SJSA1 (cell line): ENCODE measurements at places on chromosomes 2 and 18. TPM values are rescaled to one million over a fixed set of nuclear protein-coding genes. Genes with fewer than 3 reads are reported as not detected.
A peak's percentile ranks its signal among the peaks of the same experiment; 100 is the strongest.

DNA sequence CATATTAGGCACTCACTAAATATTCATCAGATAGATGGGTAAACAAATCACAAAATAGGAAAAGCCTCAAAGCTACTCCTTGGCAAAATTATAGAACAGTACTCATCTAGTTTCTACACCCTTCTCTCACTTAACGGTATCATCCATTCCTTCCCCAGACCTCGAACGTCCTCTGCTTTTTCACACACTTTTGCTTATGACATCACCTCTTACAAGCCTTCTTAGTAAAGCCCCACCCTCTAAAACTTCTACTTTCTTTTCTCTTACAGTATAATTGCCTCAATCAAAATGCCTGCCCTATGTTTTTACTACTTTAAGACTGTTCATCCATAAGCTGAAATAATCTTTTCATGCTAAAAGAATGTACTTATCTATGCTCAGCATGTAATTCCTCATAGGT lies 8.1 kb downstream of the CHN1 start:
- H3K4me1 ChIP-seq, result 0 out of 2 replicates have a peak, but pooled peaks cover 7% of the 10 kb centered on the region
- H3K27me3 ChIP-seq, result no peaks in the 10 kb centered on the region
- DNase-seq, result no peak
- H3K36me3 ChIP-seq, result no peaks in the 10 kb centered on the region
- no peak overlapping the region for H3K4me3 ChIP-seq

NCKAP5 gene
- total RNA-seq, result 1.2 and 2.5 TPM in 2 replicates

DNA sequence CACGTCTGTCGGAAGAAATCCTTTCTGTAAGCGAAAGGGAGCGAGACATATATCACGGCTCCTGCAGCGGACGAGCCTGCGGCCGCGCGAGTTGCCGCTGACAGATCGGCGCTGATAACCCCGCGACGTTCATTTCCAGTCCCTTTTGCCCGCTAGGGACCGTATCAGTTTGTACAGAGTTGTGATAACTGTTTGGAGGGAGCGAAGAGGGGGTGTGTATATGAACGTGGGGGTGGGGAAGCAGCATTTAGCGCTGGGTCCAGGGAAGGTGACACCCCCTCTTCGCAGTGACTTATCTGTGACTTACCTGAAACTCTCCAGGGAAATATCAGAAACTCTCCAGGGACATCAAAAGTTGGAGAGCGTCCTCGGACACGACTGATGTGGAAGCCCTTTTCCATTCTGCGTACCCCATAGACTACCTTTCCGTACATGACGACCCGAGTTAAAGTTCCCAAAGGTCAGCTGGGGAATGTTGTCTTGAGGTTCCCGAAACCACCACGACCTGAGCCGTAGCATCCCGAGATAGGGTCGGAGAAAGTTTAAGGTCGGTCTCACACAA lies 948 bp upstream of the GATA6 start:
- H3K27ac ChIP-seq, result no peak overlapping the region
- H3K4me3 ChIP-seq, result peak overlapping the region; percentile 86
- peak; percentile 30 for DNase-seq
- peaks cover 34% of the 10 kb centered on the region for H3K27me3 ChIP-seq
- peaks cover 26% of the 10 kb centered on the region for H3K36me3 ChIP-seq
- H3K4me1 ChIP-seq, result peaks cover 13% of the 10 kb centered on the region

DNA sequence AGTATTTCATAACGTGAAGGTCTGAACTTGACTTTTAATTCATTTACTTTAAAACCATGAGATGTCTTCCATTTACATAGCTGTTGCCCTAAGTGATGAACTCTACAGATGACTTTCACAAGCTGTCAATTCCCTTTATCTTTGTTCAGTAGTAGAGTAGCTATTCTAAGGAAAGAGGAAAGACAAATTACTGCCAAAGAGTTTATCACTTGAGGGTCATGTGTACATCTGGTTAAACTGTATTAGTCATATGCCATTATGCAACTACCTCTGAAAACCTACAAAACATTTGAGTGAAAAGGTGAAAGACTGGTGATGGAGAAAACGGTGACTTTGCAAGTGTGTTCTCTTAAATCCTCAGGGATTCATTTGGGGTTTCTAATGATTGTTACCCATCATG lies 763.9 kb downstream of the TMEM182 start:
- H3K4me3 ChIP-seq, result no peak overlapping the region
- H3K36me3 ChIP-seq, result no peaks in the 10 kb centered on the region
- H3K4me1 ChIP-seq, result no peaks in the 10 kb centered on the region
- no peak for DNase-seq

DNA sequence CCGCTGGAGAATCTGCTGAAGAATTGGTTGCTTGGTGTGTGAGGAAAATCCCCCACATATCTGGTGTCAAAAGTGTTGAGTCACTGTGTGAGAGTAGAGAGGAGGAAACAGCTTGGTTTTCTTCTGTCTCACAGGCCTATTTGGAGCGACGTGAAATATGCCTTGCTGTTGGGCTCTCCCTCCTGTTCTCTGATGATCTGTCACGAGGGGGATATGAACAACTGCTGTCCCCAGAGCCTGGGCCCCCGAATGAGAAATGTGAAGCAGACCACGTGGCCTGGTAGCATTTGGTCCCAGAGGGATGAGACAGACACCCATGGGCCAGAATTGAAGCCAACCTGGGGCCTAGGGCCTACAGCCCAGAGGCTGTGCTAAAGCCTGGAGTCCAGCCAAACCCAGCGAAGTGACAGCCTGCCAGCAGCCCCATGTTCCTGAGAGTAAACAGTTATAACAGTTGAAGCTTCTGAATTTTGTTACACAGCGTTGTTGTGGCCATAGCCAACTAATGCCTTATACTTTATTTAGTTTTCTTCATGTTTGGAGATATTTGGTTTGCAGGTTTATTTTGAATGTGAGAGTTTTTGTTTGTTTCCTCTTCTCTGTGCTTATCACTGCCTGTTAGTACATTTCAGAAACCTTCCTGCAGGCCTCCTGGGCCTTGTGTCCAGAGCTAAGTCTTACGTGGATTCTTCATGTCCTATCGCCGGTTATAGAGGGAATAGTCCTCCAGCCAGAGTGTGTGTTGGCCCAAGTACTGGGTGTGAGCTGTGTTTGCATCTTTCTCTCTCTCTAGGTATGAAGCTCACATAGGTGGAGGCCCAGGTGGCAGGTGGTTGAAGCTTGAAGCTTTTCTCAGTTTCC lies 18.7 kb upstream of the COLEC12 start:
- DNase-seq, result no peak
- H3K36me3 ChIP-seq, result no peaks in the 10 kb centered on the region
- no peaks in the 10 kb centered on the region for H3K27me3 ChIP-seq

LGALSL gene
- 3.9 and 4.4 TPM in 2 replicates for total RNA-seq

DNA sequence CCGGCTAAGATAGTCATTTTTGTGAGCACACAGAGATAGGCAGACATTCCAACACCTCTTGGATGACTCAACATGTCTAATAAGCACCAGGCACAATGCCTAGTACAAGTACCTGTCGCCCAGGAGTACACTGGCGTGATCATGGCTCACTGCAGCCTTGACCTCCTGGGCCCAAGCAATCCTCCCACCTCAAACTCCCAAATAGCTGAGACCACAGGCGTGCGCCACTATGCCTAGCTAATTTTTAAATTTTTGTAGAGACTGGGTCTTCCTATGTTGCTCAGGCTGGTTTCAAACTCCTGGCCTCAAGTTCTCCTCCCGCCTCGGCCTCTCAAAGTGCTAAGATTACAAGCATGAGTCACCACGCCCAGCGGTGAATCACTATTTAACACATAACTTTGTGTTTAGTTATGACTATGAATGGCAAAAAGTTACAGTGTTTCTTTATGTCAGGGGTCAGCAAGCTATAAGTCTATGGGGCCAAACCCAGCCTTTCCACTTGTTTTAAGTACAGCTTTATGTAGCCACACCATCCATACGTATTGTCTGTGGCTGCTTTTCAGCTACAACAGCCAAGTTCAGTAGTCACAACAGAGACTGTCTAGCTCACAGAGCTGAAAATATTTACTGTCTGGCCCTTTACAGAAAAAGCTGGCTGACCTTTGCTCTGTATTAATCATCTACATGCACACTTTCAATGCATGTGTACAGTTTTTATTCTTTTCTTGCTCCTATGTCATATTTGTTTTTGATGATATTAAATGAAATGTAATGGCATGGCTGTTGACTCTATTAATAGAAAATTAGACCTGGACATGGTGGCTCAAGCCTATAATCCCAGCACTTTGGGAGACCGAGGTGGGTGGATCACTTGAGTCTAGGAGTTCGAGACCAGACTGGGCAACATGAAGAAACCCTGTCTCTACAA lies 18.7 kb downstream of the ORC2 start:
- H3K4me3 ChIP-seq, result no peak overlapping the region
- H3K27me3 ChIP-seq, result no peaks in the 10 kb centered on the region
- peaks cover 36% of the 10 kb centered on the region for H3K36me3 ChIP-seq

ECEL1 gene
- total RNA-seq, result not detected in 2 replicates

ITGB6 gene
- not detected in 2 replicates for total RNA-seq

DNA sequence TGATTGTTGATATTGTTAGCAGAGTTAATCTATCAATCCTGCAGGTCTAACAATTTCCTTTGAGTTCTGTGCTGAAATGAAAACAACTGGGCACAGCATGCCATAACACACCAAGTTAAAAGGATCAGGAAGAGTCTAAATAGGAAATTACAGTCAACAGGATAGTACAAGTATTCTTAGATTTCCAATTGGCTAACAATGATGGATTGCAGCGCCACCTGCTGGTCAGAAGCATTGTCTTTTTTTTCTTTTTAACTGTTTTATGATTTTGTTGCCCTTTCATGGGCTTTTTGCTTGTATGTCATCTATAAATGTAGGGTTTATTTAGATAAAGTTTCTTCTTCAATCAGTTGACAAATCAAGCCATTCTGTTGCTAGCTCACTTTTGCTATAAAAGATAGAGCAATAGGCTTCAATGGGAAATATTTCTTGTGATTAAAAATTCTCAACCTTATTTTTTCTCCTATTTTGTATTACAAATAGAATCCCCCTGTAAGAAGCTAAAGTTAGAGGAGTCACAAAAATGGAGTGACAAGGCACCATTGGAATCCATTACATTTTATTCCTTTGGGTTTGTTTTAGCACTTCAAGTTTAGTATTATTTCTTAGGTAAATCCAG lies 40.8 kb upstream of the RPRM start:
- H3K4me3 ChIP-seq, result no peak overlapping the region
- no peak for DNase-seq
- H3K36me3 ChIP-seq, result no peaks in the 10 kb centered on the region
- H3K27me3 ChIP-seq, result no peaks in the 10 kb centered on the region
- no peaks in the 10 kb centered on the region for H3K4me1 ChIP-seq

FRZB gene
- total RNA-seq, result 0.03 TPM in 1 of 2 replicates, not detected in the other

- H3K4me1 ChIP-seq, result no peaks in the 10 kb centered on the region
- no peak overlapping the region for H3K4me3 ChIP-seq
- H3K36me3 ChIP-seq, result no peaks in the 10 kb centered on the region
These were observed 373.5 kb upstream of the CHST9 start for GRCh38 chr18:27558388-27559155.

DGUOK gene
- total RNA-seq, result 94.7 and 99.8 TPM in 2 replicates

GRCh38 chr18:67243799-67244587 lies 272.5 kb downstream of the DSEL start:
- DNase-seq, result no peak
- H3K4me3 ChIP-seq, result peak overlapping the region; percentile 14
- H3K27me3 ChIP-seq, result no peaks in the 10 kb centered on the region
- H3K27ac ChIP-seq, result no peak overlapping the region

HS1BP3 gene
- 17.2 and 32.3 TPM in 2 replicates for total RNA-seq

- peak overlapping the region; percentile 50 for H3K27ac ChIP-seq
- peak overlapping the region; percentile 89 for H3K4me3 ChIP-seq
- H3K27me3 ChIP-seq, result no peaks in the 10 kb centered on the region
- H3K36me3 ChIP-seq, result peaks cover 14% of the 10 kb centered on the region
These were observed 1.2 kb downstream of the ST3GAL5 start for GRCh38 chr2:85887566-85888019.

DNA sequence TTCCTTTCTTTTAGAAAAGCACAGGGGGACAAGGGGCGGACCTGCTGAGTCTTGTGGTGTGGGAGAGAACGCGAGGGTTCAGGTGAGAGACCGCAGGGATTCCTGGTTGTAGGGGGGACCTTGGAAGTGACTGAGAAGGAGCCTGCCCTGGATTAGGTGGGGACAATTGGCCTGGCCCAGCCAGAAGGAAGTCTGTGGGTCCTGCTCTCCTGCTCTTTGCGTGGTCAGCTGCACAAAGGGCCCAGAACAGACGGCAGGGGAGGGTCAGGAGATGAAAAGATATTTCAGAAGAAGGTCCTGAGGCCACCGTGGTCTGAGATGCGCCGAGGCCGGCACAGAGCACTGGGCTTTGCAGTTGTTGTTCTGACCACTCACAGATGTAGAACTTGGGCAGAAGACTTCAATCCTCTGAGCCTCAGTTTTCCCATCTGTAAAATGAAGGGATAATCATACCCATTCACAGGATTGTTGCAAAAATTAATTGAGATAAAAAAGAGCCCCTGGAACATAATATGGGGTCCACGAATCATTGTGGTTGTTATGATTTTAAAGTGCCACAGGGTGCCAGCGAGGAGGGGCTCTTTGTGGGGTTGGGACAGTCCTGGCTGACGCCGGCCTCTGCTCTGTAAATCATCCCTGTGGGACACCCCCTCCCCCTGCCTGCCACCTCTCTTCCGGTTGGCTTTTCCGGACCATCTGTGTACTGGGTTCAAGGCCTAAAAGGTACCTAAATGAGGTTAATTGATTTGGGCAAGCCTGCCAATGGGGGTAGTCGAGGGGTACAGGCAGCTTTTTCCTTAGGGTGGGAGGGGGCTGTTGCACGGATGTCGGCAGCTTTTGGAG lies 1.8 kb downstream of the LPIN1 start:
- H3K27me3 ChIP-seq, result no peaks in the 10 kb centered on the region
- DNase-seq, result no peak
- peaks cover 39% of the 10 kb centered on the region for H3K4me1 ChIP-seq
- H3K27ac ChIP-seq, result no peak overlapping the region

CLHC1 gene
- 6.6 and 15.9 TPM in 2 replicates for total RNA-seq

- no peaks in the 10 kb centered on the region for H3K36me3 ChIP-seq
- no peaks in the 10 kb centered on the region for H3K4me1 ChIP-seq
- H3K27me3 ChIP-seq, result no peaks in the 10 kb centered on the region
- no peak overlapping the region for H3K27ac ChIP-seq
- DNase-seq, result peak; percentile 16
- H3K4me3 ChIP-seq, result no peak overlapping the region
These were observed 81.0 kb downstream of the TAF4B start for GRCh38 chr18:26307161-26307773.

TUBA4B gene
- not detected in 2 replicates for total RNA-seq
